ENCODE measurements at places on chromosomes 7 and 10.

- DNase-seq = no peak
Observed at GRCh38 chr7:138613630-138614029, 87.5 kb downstream of the SVOPL start.

DNA sequence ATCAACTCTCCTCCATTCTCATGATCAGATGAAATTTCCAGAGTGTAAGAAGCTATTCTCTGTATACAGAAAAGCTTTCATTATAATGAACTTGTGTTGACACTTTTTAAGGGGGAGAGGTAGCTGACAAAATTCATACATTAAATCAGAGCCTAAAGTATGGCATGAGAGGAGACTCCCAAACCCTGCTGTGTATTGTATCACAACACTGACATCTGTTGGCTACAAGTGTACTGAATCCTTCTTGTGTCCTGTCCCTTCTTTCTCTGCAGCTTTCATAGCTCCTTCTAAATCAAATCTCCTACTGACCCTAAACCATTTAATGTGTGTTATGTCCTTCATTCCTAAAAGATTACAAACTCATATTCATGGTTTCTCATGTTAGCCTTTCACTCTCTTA lies 70.9 kb downstream of the GCC1 start:
- no peak for DNase-seq

DNA sequence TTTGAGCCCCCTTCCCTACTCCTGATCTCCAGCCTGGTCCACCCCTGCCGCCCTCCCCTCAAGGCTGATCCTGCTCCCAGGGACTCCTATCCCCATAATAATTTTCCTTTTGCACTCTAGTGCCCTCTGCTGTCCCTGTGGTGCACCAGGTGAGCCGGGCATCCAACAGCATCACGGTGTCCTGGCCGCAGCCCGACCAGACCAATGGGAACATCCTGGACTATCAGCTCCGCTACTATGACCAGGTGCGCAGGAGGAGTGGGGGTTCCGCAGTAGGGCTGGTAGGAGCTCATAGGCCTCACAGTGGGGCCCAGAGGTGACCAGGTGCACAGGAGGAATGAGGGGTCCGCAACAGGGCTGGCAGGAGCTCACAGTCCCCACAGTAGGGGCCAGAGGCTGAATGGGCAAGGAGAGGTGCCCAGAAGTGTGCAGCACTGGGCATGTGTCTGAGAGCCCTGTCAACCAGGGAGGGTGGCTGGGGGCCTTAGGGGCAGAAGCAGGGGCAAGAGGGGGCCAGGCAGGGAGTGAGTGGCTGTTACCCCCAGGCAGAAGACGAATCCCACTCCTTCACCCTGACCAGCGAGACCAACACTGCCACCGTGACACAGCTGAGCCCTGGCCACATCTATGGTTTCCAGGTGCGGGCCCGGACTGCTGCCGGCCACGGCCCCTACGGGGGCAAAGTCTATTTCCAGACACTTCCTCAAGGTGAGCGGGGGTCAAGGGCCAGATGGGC lies 11.7 kb downstream of the EPHB6 start:
- no peak for DNase-seq

- DNase-seq = no peak
Observed at GRCh38 chr7:22124941-22125340, 179.2 kb upstream of the CDCA7L start.

DNA sequence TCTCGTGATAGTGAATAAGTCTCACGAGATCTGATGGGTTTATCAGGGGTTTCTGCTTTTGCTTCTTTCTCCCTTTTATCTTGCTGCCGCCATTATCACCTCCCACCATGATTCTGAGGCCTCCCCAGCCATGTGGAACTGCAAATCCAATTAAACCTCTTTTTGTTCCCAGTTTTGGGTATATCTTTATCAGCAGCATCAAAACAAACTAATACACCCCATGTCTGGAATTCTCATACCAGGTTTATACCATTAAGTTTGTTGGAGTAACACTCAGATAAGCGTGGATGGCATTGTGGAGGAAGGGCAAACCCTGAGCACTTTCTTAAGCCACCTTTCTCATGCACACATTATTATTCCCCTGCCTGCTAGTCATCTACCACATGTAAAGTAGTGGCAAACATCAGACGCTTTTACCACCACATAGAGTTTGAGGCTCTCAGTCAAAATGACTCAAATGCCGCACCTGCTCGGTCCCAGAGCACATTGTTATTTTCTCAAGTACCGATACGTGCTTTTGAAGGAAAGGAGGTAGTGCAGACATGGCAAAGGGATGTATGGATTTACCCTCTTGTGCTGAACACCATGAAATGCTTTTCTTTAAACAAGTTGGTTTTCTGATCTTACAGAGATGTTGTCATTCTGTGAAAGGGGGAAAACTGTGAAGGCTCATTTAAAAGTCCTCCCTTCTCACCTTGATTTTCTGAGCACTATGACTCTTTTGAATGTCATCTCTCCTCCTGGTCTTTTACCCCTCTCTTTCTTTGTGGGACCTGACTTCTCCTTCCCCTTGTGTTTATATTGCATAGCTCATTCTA lies 429.7 kb downstream of the EXOC4 start:
- no peak for DNase-seq

GRCh38 chr10:79268742-79269141 lies 78.5 kb upstream of the PPIF start:
- no peak for DNase-seq

DNA sequence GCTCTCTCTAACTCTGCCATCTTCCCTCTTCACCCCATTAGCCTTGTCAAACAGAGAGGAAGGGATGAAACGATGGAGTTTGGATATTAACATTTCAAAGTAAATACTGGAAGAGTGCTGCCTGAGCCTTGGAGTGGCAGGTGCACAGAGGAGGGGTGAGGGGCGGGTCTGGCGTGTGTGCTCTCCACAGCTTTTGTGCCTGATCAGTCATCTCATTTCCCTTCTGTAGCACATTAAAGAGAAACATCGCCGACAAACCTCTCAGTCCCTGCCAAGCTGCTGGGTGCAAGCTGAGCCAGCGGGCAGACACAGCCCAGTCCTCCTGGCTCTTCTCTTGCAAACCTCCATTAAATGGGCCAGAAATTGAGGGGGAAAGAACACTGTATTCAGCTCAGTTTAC lies 76.2 kb downstream of the SLIT1 start:
- no peak for DNase-seq

DNA sequence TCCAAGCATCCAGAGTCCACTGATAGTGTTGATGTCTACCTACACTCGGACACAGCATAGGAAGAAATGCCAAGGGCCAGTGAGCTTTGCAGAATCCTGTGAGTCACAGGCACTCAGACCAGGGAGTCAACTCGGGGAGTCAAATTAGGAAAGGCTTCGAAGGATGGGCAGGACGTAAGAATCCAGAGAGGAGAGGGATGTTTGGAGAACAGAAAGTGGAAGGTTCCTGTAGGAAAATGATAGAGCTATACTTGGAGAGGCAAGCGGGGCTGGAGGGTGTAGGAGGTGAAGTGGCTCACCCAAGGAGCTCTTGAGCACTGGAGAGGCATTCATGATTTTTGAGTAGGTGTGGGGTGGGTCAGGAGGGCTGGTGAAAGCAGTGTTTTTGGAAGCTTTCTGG lies 3.0 kb downstream of the ZYX start:
- peak; percentile 18 for DNase-seq

GRCh38 chr7:47346377-47346914 lies 235.5 kb downstream of the TNS3 start:
- DNase-seq = peak; percentile 62

- DNase-seq = no peak
Observed at GRCh38 chr7:134300988-134301387, 15.7 kb downstream of the SLC35B4 start.

DNA sequence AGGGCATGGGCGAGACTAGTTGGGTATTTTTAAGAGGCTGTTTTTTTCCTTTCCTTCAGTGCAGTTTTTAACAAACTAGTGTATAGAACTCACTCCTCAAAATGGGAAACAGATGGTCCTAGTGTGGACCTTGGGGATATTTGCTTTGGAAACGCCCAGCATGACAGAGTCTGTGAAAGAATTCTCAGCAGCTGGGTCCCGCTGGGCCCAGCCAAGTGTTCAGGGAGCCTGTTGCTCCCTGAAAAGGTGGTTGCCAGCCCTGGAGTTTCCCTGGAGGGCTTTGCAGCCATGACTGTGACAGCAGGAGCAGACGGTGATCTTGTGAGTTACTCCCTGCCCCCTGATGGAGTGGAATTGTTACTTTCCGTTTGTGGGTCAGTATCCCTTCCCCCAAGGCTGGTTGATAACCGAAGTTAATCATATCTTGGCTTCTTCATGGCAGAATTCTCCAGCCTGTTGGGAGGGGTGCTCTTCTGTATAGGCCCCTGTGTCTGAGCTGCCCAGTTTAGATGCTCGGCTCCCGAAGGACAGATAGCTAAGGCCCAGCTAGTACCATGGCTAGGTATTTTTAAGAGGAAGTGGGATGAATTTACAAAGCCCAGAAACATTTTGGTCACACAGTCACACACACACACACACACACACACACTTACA lies 278.6 kb upstream of the HABP2 start:
- DNase-seq = no peak

DNA sequence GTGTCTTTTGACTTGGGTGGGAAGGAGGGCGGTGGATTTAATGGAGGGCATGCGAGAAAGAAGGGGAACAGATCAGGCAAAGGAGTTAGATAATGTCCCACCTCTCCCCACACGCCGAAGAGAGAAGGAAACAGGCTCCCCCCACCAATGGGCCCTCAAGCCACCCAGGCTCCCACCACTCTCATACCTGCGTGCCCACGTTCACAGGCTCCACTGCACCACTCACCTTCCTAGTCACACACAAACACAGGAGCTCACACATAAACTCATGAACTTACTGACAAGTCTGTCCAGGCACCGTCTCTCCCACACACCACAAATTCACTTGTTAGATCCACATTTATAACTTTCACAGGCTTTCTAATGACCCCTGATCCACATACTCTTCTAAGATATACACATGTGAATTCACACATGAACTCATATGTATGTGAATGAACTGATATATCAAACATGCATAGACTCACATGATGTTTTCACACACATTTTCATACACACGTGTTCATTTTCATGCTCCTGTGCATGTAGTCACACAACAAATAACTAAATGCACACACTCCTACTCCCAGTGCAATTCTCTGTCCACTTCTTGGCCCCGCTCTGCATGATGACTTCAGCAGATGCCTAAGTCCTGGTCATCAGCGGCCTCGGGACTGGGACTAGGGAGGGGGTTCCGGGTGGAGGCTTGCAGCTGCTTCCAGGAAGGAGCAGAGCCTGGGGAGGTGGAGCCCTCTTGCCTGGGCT lies 1.5 kb downstream of the LZTS2 start:
- DNase-seq = peak; percentile 90

DNA sequence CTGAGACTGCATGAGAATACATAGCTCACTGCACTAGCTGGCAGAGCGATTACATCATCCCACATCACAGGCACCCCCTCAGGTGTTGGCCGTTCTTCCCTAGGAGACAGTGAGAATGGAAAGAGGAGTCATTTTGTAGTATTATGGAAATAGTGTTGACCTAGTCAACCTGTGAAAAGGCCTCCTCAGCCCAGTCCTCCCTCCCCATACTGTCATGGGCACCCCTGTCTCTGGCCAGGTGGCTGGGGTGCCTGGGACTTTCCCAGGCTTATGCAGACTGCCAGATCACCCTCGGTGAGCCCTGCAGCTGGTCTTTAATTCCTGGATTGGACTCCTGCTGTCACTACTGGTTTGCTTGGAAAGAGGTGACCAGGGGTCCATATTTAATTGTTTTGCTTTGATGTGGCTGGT lies 4.0 kb downstream of the INPP5A start:
- peak; percentile 44 for DNase-seq

- DNase-seq = no peak
Observed at GRCh38 chr7:128858380-128859231, 4.0 kb upstream of the ATP6V1F start.

- DNase-seq = no peak
Observed at GRCh38 chr7:7761974-7762779, 43.8 kb upstream of the RPA3 start.

GRCh38 chr7:28473571-28474281 lies 61.4 kb downstream of the CREB5 start:
- DNase-seq = no peak

DNA sequence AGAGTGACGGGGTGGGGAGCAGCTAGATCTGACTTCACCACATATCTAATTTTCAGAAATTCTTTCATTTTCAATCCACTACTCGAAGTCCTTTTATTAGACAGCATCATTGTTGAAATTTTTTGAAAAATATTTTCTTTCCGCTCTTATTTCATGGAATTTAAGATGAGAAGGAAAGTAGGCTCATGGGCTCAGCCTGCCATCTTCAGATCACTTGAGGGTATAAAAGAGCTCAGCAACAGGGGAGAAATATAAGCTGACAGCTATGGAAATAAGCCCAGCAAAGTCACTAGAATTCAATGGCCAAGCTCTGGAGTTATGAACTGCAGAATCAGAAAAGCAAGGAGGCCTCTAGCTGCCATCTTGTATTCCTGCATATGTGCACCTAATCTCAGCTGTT lies 389.1 kb downstream of the XPNPEP1 start:
- no peak for DNase-seq
